ENCODE measurements at places on chromosomes 2 and 18.

GRCh38 chr2:46411985-46412384, 67.4 kb upstream of the TMEM247 start:
- DNase-seq, result no peak

DNA sequence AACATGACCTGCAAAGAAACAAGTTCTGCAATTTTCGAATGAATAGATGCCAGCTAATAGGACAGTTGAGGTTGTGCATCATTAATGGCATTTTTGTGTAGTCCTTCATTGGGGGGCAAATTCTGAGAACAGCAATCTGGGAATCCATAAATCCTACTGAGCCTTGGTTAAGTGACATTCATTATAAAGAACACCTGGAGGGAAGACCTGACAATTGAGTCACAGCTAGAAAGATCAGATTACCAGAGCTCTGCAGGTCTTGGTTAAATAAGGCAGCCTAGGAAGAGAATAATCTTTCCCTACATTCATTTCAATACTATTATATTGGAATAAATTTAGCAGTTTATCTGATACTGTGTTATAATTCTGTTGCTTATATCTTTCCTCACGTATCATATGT, 14.3 kb downstream of the KCNH7 start:
- no peak for DNase-seq

DNA sequence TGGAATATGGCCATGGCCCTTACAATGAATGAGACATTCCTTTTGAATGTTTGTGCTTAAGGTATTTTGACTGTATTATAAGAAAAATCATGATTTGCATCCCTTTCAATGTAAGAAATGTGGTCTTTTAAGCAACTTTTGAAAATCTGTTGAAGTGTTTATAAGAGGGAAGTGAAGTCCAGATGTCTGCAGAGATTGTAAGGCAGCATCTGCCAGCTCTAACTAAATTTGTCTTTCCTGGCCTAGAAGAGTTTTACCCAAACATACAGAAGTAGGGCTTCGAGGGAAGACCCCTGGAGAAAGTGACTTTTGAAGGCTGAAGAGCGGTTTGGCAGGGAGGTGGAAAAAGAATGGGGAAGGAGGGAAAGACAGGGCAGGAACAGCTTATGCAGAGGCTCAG, 12.2 kb downstream of the EML6 start:
- no peak for DNase-seq

GRCh38 chr2:46829231-46829995, 86.2 kb downstream of the MCFD2 start:
- no peak for DNase-seq

DNA sequence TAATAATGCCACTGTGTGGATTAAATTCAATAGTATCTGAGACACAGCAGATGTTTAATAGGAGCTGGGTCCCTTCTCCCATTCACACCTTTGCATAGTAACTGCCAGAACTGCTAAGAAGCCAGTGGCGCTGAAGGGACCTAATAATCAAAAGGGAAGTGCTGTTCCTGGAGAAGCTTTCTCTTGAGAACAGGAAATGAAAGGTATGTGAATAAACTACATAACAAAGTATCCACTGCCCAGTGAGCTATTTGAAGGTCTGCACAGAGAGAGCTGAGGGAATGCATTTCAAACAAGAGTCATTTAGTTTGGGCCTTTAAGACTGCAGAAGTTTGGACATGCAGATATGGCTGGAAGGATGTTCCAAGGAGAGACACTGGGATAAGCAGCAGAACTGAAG, 56.1 kb upstream of the KIDINS220 start:
- no peak for DNase-seq

DNA sequence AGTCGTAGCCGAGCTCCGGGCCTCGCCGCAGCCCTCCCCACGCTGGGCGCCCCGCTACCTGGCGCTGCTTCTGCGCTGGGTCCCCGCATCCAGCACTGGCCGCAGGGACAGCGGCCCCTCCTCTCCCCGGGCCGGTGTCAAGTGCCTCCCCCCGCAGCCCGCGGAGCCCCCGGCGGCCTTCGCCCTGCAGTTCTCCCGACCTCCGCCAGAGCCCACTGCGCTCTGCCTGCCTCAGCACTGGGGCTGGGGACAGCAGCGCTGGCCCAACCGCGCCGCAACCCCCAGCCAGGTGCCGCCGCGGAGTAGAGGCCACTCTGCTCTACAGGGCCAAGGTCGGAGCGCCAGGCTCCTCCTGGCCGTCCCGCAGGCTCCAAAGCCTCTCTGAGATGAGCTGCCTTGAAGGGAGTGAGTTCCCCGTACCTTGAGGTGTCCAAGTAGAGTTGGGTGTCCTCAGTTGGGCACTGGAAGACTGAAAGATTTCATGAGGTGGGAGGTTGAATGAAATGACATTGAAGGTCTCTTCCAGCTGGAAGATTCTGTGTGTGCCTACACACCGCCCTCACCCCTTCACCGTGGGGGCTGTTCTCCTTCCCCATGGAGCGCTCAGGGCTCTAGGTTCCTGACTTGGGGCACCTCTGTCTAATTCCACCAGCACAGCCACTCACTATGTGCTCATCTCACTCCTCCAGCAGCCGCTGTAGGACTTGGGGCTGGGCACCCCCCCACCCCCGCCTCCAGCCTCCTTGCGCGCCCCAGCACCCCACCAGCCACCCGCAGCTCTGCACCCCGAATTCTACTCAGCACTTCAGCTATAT, 854 bp upstream of the DNMT3A start:
- DNase-seq, result peak; percentile 84

DNA sequence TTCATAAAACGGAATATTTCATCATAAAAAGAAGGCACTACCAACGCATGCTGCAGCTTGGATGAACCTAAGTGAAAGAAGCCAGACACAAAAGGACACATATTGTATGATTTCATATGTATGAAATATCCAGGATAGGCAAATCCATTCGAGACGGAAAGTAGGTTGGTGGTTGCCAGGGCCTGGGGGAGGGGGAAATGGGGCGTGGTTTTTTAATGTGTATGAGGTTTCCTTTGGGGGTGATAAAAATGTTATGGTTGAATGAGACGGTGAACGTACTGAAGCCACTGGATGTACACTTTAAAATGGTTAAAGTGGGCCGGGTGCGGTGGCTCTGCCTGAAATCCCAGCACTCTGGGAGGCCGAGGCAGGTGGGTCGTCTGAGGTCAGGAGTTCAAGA, 20.0 kb upstream of the SPATA3 start:
- no peak for DNase-seq

- DNase-seq, result peak; percentile 54
Observed at GRCh38 chr2:219254590-219255201, 978 bp upstream of the TUBA4A start.

DNA sequence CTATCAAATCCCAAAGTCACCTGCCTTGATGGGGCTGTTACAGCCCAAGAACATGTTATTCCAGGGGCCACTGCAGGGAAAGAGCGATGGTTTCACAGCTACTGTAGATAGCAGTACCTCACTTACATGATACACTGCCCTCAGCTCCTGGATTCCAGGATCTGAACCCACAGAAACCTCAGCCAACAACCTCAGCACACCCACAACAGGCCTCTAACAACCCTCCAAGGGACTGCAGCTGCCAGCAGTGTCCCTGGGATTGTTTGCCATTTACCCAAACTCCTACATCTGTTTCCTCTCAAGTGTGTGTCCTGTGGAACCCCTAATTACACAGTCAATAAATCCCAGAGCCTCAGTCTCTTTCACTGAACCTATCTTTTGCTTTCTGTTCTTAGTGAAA, 28.2 kb downstream of the OSBPL1A start:
- no peak for DNase-seq

- DNase-seq, result no peak
Observed at GRCh38 chr2:27148801-27149439, at the start of gene TCF23. Gene TCF23, plus strand, starts transcription at chr2:27149004. Its CDS starts 130 bp downstream, at chr2:27149134.

DNA sequence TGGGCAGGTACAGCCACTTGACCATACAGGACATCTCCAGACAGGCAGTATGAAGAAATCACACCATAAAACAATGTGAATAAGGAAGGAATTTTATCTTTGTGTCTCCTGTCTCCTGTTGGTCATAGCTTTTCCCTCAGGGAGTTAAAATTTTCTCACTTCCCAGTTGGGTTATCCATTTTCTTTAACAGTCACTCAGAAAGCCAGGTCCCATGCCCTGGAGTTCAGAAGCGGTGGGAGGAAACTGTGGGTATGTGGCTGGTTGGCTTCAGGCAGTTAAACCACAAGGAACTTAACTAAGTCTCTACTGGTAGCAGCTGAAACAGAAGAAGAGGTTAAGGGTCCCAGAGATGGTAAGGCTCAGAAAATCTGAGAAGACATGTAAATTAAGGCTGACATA, 6.5 kb upstream of the SMAD2 start:
- DNase-seq, result no peak

GRCh38 chr2:128374001-128374710, 55.5 kb upstream of the HS6ST1 start:
- no peak for DNase-seq

DNA sequence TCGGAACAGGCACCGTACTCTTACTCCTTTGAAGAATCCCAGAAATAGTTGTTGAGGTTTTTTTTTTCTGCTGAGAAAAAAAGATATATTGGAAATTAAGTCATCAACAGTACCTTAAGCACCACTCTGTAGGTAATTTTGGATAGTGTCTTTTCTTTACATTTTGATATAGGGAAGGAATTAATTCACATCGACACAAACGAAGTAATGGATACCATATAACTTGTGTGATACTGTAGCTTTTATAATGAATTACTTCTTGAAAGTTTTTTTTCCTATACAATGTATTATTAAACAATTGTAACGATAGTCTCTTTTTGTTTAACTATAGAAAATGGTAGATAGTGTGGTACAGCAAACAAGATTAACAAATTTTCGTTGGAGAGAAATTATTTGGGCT, 1.5 kb upstream of the IKZF2 start:
- DNase-seq, result no peak

DNA sequence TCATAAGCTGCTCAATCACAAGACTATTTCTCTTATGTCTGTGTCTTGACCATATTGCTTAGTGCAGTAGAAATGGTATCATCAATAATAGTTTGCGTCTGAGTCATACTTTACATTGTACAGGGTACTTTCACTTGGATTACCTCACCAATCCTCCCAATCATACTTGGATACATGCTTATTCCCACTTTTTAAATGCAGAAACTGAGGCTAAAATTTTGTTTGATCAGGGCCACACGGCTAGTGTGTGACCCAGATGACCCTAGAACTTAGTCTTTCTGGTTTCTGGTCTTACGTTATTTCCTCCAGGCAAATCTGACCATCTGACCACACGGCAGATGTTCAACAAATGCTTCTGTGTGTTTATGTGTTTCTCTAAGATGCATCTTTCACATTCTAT, 23.8 kb upstream of the CCL20 start:
- no peak for DNase-seq

DNA sequence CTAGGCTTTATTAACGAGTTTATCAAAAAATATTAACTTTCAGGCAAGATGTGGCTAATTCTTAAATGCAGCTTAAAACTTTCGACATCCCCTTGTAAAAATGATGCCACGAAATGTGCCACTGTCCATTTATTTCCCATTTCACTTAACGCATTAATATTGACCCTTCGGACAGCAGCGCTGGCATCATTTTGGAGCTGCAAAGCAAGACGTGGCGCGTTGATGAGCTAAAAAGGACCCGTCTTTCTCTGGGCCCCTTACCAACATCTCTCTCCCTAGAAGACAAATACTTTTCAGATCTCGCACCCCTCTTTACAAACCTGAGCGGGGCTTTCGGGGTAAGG, 367.9 kb downstream of the MTX2 start:
- DNase-seq, result no peak

DNA sequence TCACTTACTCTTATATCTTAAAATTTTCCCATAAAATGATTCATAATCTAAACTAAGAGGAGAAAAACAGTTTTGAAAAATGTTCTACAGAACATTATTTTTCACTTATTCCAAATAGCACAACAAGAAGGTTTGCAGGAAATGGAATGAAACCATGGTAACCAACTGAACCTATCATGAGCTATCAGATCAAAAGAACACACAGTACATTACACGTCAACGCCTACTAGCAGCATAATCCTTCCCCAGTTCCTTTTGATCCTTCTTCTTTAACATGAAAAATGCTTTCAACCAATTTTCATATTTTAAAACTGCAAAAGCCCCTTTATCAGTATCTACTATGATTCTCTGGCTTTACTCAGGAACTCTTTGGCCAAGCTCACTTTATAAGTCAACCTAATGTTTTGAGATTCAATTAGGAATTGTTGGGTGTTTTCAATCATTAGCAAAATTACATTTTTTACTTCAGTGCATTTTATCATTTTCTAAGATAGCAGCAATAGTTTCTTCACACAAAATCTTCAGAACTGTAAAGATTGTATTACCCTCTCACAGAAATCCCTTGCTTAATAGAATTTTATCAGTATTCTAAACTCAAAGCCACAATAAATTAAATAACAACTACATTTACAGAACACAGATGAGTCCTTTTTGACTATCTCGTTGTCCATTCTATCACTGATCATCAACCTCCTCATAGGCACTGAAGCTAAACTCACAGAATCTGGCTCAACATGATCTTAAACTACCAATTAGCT, 102.5 kb downstream of the CHN1 start:
- DNase-seq, result no peak

DNA sequence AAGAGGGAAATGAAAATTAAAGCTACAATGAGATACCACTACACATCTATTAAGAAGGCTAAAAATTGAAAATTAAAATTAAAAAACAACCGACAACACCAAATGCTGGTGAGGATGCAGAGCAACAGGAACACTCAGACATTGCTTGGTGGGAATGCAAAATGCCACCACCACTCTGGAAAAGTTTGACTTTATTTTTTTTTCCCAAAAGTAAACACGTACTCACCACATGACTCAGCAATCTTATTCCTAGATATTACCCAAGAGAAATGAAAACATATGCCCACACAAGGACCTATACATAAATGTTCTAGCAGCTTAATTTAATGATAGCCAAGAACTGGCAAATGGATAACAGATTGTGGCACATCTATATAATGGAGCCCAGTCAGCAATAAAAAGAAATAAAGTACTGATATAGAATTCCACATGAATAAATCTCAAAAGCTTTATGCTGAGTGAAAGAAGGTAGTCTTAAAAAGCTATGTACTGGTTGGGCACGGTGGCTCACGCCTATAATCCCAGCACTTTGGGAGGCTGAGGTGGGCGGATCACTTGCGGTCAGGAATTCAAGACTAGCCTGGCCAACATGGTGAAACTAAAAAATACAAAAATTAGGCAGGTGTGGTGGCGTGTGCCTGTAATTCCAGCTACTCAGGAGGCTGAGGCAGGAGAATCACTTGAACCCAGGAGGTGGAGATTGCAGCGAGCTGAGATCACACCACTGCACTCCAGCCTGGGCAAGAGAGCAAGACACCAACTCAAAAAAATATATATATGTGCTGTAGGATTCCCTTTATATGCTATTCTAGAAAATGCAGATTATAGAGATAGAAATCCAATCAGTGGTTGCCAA, 4.2 kb upstream of the PROC start:
- DNase-seq, result no peak

DNA sequence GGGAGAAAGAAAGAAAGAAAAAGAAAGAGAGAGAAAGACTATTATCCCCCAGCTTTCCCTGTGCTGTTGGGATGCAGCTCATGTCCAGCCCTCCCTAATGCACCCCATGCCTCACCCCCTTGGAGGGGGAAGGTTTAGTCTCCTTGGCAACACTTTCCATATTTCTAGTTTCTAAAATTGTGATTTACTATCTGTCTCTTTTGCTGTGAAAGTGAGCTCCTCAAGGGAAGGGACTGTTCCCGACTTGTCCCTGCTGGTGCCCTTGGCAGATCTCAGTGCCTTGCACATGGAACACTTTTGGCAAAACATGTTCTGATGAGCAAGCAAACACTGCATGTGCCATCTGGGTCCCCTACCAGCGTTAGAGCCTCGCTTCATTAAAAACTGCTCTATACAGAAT, 11.7 kb upstream of the NAPG start:
- DNase-seq, result no peak

All from memory B cell (primary cell).